ENCODE measurements at places on chromosomes 1 and 21.
A peak's percentile ranks its signal among the peaks of the same experiment; 100 is the strongest.

DNA sequence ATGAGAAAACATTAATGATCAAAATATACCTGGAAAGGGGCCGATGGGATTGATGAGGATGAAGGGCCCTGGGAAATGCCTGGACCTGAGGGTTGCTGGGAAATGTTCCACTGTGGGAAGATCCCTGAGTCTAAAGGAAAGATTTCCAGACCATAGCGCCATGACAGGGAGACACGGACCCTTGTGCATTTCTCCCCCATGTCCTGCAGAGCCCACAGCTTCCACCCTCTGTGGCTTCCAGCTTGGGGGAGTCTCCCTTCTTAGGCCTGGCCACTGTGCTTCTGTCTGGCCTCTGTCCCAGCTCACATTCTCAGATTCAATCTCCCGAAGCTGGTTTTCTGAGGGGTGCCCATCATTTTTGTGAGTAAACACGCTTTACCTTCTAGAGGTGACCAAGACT lies 1.0 kb upstream of the PRAMEF12 start:
- no peak for DNase-seq

DNA sequence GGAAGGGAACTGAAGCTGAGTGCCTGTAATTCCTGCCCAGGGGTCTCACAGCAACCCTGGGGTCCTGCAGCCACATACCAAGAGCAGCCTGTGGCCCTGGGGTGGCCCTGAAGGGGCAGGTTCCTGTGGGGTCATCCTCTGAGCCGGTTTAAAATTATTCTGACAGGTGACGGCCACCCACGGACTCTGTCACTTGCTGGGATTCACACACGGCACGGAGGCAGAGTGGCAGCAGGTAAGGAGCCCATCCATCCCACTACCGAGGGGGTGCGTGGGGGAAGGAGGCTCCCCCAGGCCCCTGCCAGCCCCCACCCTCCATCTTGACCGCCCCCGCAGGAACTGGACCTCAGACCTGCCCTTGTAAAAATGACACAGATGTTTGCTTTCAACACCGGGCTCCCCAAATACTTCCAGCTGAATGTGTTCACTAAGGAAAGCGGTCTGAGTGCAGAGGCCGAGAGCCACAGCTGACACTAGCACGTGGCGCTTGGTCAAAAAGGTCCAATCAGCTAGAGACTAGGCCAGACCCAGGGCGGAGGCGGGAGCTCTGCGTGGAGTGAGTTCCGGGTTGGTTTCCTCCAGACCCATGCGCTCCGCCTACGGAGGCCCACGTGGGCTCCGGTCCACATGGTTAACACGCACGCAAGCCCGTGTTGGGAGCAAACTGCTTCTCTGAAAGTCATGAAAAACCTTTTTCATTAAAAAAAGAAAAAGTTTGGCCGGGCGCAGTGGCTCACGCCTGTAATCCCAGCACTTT lies 10.0 kb downstream of the YBEY start:
- DNase-seq = peak; percentile 42

DNA sequence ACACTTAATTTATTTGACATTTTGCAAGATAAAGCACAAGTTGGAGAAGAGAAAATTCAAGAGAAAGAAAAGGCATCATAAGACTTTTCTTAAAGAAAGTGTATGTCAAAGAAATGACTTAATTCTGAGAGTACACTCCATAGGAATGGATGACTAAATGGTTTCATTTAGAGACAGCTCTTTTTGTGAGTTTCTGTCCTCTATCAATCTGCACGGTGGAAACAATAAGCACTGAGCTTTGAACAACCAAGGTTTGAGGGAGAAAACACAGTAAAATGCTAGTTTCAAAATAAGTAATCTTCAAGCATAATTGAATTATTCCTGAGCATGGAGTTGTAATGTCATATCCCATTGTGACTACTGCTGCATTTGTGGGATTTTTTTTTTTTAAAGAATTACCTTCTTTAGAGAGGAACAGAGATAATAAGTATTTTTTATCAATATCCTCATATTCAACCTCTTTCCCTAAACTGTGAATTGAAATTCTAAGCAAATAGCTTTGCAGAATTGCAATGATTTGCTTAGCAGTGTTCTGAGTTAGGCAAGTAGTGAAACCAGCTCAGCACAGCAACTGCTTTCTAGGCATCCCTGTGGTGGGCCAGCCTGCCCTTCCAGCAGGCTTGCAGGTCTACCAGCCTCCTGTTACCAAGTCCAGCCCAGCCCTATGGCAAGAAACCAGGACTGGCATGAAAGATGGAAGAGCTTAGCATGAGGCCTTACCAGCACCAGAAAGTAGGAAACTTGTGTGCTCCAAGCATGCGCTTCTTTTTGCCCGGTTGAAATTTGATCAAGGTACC lies 38.2 kb downstream of the KCNJ6 start:
- no peak for DNase-seq

- DNase-seq = no peak
These were observed 433.4 kb upstream of the CAMK1G start for GRCh38 chr1:209150114-209150513.

- no peak for DNase-seq
These were observed 149.3 kb downstream of the PCBP3 start for GRCh38 chr21:45792682-45793383.

- DNase-seq = no peak
These were observed 177.5 kb downstream of the ASTN1 start for GRCh38 chr1:176987016-176987415.

GRCh38 chr21:32567626-32568025 lies 17.7 kb downstream of the TCP10L start:
- DNase-seq = no peak

- no peak for DNase-seq
These were observed 53.0 kb downstream of the SLC45A1 start for GRCh38 chr1:8370905-8371315.

- no peak for DNase-seq
These were observed 528.2 kb downstream of the MRPL39 start for GRCh38 chr21:25079053-25079452.

GRCh38 chr1:75615613-75616435 lies 4.9 kb upstream of the SLC44A5 start:
- DNase-seq = no peak

DNA sequence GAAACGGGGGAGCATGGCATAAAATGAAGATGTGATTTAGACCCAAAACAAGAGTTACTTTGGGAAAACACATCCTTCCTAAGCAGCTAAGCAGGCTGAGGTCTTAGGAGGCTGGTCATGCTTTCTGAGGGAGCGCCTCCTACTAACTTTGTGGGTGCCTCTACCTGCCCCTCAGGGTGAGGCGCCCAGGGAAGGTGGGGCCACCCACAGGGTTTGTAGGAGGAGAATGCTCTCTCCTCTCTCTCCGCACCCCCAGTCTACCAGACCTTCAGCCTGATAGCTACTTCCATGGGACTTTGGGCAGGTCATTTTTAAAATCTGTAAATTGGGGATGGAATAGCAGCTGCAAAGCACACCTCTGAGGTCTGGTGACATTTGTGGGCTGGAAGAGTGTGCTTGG lies 23.8 kb downstream of the SLC27A3 start:
- no peak for DNase-seq

- no peak for DNase-seq
These were observed 115.8 kb downstream of the VPS13D start for GRCh38 chr1:12345350-12346217.

DNA sequence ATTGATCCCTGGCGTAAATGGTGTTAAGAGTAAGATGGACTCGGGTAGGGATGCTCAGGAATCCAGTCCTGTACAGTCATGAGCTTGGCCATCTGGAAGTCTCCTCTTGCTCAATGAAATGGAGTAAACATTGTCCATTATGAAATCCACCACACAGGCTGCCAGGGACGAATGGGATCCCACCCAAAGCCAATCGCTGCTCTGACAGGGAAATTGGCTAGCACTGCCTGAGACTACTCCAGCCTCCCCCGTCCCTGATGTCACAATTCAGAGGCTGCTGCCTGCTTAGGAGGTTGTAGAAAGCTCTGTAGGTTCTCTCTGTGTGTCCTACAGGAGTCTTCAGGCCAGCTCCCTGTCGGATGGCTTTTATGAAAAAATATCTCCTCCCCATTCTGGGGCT lies at the start of gene HSD11B1:
HSD11B1 (plus strand) TSS at position 263 of the 400 bp plus-strand sequence; CDS start at position 360, 97 bp downstream.
- DNase-seq = no peak

- DNase-seq = no peak
These were observed 104.4 kb upstream of the USP25 start for GRCh38 chr21:15625363-15625762.

- DNase-seq = no peak
These were observed 93.4 kb downstream of the DNM3 start for GRCh38 chr1:171934664-171935063.
